Activated CD4-positive, alpha-beta T cell treated with anti-CD3 and anti-CD28 coated beads for 48 hours (primary cell): ENCODE measurements at places on chromosomes 1 and 21.

DNA sequence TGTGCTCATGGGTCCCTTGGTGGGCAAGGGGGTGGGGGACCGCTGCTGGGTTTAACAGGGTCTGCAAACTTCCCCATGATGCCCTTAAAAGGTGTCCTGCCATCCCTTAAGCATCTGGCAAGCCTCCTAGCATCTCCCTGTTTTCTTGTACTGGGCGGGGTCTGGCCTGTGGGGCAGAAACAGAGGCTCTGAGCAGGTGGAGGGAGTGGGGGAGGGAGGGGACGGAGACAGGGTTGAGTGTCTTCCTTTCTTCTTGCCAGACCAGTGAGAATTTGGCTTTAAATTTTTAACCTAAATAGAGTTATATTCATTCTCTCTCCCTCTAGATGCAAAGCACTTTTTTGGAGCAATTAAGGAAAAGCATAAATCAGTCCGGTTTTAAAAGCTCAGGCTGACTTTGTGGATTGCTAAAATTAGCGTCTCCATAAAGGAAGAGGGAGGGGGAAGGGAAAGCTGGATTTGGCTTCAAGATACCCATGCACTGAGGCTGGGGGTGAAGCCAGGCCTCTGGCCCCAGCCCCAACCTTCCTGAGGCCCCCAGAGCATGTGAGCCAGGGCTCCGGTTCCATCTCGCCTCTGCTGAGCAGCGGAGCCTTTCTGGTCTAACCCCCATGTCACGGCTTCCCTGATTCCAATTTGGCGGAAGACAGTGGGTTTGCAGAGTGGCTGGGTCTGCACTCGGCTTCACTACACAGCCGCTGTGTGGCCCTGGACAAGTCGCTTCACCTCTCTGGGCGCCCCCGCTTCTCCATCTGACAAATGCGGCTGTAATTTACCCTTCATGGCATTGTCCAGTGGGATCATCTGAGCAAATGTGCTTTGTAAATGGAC, 25.3 kb downstream of the IGSF21 start:
- DNase-seq: no peak

GRCh38 chr1:12436817-12437599, 181.0 kb downstream of the DHRS3 start:
- peak; percentile 43 for DNase-seq

- no peak for DNase-seq
Measured at GRCh38 chr1:20143318-20143717, 4.2 kb downstream of the PLA2G2F start.

DNA sequence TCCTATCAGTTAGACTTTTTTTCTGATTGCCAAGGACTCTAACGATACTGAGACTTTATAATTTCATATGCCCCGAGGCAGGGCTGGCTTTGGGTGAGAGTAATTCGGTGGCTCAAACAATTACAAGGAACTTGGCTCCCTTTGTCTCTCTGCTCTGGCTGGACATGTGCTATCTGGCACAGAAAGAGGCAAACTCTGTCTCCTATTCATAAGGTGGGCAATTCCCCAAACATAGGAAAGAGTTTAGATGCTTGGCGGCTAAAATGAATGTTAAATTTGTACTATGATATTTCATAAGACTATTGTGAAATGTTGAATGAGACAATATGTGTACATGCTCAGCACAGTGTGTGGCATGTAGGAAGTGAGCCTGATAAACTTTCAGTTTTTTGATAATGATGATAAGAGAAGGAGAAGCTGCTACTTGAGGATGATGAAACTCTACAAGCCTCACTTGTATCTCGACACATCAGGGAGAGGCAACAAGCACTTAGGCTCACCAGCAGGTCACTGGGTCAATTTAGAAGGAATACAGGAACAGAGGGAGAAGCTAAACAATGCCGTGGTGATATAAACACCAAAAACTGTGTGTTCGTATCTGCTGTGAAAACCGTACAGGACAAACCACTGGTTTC, 12.6 kb upstream of the NTPCR start:
- no peak for DNase-seq

GRCh38 chr1:167714098-167714438, 7.7 kb upstream of the MPZL1 start:
- peak; percentile 86 for DNase-seq

DNA sequence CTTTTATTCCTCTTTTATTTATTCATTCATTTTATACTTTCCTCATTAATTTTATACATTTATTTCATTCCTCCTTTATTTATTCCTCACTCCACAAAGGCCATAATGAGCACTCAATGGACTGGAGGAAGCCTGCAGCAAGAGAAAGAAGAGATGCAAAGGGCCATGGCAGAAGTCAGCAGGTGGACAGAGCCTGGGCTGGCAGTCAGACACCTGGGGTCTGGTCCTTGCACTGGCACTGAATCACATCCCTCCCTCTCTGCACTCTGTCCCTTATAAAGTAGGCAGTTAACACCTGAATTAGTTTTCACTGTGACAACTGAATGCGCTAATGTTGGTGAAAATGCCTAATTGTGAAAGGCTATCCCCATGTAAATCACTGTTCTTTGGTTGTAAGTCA, 38.6 kb downstream of the FAM78B start:
- no peak for DNase-seq

- DNase-seq: no peak
Measured at GRCh38 chr1:16978567-16979474, 1.6 kb downstream of the MFAP2 start.

- DNase-seq: peak; percentile 32
Measured at GRCh38 chr21:26845066-26845758, at the start of gene ADAMTS1. ADAMTS1 (minus strand) TSS chr21:26845409; CDS start chr21:26844954, 455 bp downstream.

DNA sequence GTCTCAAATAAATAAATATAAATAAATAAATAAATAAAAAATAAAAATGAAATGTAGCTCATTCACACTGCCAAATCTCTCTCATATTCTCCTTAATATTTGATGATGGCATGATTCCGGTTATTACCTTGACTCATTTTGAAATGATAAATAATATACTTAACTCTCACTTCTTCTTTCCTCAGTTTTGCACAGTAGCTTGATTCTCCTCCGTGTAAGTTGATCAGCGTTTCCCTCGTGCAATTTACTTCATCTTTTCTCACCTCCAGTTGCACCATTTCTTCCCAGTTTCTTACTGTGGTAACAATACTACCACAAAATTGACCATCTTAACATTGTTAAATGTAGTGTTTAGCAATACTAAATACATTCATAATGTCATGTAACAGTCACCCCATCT, 111.6 kb downstream of the RIPK4 start:
- no peak for DNase-seq
